ENCODE measurements at places on chromosomes 6 and 20.

DNA sequence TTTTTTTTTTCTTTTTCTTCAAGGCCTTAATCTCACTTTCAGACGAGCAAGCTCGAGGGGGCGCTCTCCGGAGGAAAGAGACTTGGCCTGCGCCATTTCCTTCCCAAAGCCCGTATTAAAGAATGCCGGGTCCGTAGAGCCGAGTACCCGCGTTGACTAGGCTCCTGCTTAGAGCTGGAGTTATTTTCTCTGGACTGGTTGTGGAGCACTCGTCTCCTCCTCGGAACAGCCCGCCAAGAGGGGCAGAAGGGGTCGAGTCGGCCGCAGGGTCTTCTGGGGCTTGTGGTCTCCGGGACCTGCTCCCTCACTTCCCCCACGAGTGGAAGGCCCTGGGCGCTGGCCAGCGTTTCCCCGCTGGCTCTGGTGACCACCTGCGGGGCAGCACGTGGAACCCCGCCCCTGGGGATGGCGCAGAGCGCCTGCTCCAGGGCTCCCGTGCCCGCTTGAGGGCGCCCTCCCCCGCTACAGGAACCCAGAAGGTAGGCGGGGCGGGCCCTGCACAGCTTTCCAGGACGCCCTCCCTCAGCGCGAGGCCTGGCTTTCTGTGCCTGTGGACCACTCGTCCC is 2.7 kb upstream of the MEI4 start:
- DNase-seq: no peak

DNA sequence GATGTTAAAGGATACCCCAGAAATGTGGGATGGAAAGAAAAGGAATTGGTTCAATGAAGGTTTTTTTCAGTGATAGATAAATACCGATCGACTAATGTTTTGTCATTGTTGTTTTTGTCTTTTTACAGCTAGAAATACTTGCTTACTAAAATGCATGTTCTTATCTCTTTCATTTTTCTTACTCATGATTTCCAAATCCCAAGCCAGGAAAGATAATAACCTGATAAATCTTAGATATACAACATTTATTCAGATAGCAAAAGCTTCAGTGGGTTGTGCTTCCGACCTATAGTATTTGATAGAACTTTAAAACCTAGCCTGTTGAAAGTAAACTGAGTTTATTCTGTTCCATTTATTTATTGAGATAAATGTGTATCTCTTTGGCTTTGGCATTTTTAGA is 187.5 kb downstream of the EDN1 start:
- no peak for DNase-seq

DNA sequence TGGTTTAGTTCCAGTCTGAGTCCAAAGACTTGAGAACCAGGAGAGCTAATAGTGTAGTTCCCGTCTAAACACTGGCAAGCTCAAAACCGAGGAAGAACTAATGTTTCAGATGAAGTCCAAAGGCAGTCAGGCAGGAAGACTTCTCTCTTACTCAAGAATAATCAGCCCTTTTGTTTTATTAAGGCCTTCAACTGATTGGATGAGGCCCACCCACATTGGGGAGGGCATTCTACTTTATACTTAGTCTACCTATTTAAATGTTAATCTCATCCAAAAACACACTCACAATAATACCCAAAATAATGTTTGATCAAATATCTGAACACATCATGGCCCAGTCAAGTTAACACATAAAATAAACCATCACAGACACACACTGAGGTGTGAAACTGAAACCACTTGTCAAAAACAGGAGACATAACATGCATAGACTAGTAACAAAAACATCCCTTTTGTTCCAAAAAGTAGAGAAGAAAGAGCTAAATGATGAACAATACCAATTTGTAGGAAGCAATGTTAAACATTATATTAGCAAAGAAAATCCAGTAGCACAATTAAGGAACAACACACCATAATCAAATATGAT is 50.2 kb upstream of the SENP6 start:
- DNase-seq: no peak

- no peak for DNase-seq
These were observed 171.2 kb upstream of the SUPT3H start for GRCh38 chr6:45548657-45549515.

DNA sequence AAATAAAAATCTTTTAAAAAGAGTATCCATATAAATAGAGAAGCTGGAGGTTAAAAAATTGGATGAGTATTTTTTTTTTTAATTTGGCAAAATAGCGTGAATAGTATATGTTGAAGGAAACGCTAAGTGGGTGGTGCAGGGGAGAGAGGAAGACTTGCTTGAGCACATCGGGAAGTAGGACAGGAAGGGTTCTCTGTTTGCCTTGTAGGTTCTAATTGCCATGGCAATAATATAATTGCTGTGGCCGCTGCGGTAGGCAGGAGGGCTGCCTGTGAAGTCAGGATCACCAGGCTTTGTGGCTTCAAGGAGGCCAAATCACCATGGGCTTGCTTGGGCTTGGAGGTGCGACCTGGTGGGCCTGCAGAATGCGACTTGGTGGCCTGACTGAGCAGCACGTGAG is 35.1 kb downstream of the IGF2R start:
- DNase-seq: no peak

GRCh38 chr6:439641-440167 is 48.2 kb downstream of the IRF4 start:
- DNase-seq: no peak

- no peak for DNase-seq
These were observed 61.3 kb downstream of the SAMD5 start for GRCh38 chr6:147569788-147570187.

GRCh38 chr6:49541210-49541724 is 9.2 kb upstream of the C6orf141 start:
- DNase-seq: no peak

DNA sequence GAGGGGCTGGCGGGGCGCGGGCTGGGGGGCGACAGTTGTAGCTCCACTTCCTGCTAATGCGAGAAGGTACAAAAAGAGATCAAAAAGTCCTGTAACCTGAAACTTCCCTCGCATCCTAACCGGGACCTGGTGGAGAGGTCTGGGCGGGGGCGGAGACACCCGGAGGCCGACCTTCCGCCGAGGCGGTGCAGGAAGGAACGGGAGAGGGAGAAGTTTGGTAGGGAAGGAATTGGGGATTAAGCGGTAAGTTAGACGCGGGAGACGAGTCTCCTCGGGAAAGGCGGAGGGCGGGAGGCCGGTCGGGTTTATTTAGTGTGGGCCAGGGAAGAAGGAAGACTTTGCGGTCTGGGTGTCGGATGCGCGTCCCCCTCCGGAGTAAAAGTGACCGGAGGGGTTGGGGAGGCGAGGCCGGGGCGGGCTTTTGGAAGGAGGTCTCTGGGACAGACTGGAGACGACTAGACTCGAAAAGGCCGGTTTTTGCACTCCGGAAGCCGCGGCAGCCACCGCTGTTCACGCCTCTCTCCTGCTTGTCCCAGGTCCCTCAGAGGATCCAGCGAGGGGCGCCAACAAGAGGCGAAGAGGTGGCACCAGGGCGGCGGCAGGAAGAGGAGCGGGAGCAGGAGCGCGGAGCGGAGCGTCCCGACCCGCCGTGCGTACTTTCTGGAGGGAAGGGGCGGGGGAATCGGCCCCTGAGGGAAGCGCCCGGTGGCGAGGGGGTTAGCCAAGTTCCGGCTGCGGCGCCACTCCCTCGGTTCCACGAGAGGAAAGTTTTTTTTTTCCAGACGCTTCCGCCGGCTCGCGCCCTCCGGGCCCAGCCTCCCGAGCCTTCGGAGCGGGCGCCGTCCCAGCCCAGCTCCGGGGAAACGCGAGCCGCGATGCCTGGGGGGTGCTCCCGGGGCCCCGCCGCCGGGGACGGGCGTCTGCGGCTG is 734 bp downstream of the TPBG start:
- no peak for DNase-seq

All from Jurkat, Clone E6-1 (cell line).